ENCODE measurements at places on chromosomes 1 and 21.

DNA sequence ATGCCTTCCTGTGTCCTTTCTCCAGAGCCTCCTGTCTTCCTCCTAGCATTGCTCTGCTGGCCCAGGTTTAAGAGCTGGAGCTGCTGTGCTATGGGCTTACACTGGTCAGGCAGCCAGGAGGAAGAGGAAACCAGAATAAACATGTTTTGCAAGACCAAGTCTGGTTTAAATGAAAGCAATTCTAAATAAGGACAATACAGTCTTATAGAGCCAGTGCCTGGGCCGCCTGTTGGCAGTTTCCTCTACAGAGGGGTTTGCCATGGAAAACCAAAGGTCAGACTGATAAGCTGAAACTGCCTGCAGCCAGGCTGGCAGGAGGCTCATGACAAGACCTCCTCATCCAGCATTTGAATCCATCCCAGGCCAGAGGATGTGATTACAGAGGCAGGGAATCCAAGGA is 92.9 kb upstream of the FGGY start:
- no peak for DNase-seq

GRCh38 chr21:34781526-34781925 is 112.7 kb downstream of the CLIC6 start:
- no peak for DNase-seq

GRCh38 chr1:201714542-201715329 is 114.2 kb upstream of the IPO9 start:
- DNase-seq = no peak

GRCh38 chr1:31051611-31052010 is 13.9 kb downstream of the PUM1 start:
- no peak for DNase-seq

DNA sequence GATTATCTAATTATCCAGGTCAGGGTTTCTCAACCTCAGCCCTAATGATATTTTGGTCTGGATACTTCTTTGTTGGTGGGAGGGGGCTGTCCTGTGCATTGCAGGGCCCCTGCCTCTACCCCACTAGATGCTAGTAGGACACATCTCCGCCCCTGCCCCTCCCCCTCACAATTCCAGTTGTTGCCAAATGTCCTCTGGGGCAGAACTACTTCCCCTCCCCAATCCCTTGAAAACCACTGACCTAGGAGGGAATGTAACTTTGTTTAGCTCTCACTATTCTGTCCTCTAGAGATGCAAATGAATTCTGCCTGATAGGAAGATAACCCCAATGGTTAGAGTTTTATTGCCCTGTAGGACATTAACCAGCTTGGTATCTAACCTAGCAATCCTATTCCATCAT is 8.1 kb downstream of the CACNA1S start:
- DNase-seq = no peak

DNA sequence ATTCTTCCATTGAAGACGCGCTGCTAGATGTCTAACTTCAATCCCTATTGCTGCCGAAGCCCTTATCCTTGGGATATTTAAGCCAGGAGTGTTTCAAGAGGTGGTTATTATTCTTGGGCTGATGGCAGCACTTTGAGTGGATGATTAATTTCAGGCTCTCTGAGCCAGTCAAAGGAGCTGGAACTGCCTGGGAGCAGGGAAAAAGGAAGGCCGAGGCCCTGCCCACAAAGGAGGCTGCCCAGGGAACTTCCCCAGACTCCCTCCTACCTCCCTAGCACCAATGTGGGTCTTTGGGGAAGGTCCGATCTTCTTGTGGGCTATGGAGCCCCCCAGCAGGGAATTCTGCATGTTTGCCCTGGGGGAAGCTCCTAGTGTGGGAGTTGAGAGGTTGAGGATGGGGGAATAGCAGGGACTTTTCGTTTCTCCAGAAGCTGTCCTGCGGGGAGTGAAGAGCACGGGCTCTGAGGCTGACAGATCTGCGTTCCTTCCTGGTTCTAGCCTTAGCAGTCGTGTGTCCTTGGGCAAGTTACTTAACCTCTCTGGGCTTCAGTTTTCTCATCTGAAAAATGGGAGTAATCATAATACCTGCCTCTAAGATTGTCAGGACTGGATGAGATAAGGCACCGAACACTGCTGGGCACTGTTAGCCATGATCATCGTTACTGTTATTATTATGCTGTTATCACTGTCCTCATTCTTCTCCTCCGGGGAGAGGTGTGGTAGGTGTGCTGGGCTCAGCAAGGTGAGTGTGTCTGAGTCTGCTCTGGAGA is 6.3 kb downstream of the KCNQ4 start:
- no peak for DNase-seq

DNA sequence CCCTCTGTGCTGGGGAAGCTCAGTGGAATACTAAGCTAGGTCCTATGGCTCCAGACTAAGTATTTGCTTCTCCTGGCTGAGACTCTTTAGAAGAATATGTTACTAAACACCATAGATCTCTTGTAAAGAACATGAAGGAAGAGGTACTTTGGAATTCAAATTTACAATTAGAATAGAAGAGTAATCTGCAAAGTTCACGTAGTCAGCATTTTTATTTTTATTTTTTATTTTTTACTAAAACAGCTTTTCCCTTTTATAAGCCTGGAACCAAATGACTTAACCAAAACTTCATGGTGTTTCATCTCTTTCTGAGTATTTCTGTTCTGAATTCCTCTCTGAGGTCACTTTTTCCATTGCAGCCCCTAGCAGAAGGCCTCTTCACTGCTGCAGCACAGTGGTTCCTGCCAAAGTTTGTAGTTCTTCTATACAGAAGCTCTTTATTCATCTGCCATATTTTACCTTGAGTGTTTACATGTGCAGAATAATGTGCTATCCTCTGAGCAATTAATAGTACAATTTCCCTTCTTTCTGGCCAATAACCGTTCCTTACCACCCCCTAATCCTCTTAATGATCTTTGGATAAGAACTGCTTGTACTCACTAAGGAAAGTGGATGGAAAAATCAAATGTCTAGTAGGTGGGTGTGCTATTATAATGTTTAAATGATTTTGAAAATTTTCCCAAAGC is 27.2 kb downstream of the TSEN15 start:
- DNase-seq = no peak

All from iPS DF 19.7 (cell line).